Esophagus squamous epithelium (tissue), 5 donors: ENCODE measurements at places on chromosomes 16 and 17.

- DNase-seq: no peak
Measured at GRCh38 chr17:35612924-35613521, 25.9 kb downstream of the AP2B1 start.

DNA sequence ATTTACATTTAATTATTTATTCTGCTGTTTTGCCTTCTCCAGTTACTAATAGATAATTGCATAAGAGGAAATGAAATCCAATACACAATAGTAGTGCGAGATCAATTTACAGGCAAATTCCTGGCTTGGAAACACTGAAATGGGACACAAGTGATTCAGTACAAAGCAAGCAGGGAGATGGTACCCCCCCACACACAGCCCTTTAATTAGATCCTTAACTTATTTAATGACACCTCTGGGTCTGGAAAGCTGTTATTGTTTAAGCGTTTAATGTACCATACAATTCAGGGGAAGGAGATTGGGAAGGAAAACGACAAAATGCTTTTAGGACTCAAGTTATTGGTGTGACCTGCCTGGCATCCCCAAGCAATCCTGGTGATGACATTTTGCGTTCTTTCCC, 318.2 kb downstream of the NPIPA8 start:
- no peak for DNase-seq

- DNase-seq: no peak
Measured at GRCh38 chr17:32722733-32723132, 154.2 kb downstream of the MYO1D start.

DNA sequence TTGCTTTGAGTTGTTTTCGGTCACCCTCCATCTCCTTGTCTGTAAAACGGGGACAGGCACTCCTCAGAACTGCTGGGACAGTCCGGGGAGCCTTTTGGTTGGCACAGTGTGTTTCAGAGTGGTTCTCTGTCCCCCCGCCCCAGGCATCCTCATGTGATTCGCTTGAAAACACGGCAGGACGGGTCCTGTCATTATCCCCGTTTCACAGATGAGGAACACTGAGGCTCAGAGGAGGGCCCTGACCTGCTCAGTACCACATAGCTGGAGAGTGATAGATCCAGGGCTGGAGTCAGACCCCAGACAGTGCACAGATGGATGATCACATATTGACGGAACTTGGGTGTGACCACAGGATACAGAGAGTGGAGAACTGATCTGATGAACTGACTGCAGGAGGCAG, 13.5 kb upstream of the ADGRG1 start:
- DNase-seq: no peak

DNA sequence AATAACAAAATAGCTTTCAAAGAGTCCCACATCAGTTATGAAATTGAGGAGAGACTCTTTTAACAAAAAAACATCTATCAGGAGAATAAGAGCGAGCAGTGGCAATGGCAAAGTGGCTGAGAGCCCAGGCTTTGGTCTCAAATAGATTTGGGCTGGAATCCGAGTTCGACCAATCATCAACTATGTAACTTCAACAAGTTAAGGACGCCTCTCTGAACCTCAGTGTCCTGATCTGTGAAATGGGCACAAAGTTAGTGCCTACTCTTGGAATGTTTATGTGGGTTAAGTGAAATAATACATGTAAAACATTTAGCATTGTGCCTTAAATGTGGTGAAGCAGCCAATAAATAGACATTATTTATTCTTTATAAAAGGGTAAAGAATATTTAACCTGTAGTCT, 45.4 kb downstream of the CFDP1 start:
- no peak for DNase-seq

DNA sequence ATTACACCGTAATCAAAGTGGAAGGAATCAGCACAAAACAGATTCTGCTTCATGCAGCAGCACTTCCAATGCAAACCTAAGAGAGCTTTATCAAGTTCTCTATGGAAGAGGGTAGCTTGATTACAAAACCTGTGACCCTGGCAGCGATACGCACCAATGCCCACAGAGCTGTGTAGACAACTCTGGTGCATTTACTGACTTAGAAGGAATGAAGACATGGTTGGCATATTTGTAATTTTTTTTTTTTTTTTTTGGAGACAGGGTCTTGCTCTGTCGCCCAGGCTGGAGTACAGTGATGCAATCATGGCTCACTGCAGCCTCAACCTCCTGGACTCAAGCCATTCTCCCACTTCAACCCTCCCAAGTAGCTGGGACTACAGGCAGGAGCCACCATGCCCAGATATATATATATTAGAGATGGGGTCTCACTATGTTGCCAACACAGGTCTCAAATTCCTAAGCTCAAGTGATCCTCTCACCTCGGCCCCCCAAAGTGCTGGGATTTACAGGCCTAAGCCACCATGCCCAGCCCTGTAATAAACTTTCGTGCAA, 49.4 kb downstream of the XPO6 start:
- DNase-seq: no peak

DNA sequence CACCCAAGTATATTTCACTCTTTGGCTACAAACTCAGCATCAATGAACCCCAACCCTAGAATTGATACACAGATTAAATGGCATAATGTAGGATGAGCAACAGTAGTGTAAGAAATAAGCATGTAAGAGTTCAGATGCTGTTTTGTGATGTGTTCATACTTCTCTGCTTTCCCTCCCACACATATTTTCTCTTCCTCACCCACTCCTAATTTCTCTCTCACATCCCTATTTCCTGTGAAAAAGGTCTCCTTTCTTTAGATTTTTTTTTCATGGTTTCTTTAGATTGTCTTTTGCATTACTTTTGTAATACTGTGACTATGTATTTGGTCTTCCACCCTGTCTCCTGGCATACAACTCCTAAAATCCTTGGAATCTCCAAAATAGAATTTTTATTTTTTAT, 21.7 kb downstream of the CREBBP start:
- DNase-seq: no peak

DNA sequence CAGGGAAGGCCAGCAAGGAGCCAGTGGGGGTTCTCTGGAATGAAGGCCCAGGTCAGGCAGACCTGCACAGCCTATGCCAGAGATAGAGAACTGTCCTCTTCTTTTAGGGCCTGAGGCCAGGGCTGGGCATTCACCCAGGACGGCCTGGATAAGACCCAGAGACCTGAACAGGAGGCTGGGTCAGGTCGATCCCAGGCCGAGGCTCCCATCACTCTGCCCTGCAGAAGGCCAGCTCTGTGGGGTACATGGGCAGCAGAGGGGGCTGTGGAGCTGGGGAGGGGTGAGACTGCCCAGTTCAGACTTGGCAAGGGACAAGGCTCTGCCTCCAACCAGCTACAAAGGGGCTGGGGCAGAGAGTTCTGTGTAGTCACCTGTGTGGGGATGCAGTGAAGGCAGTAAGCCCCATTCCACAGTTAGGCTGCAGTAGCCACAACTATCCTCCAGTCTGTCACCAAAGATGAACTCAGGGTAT, 14.6 kb downstream of the HSD11B2 start:
- no peak for DNase-seq

DNA sequence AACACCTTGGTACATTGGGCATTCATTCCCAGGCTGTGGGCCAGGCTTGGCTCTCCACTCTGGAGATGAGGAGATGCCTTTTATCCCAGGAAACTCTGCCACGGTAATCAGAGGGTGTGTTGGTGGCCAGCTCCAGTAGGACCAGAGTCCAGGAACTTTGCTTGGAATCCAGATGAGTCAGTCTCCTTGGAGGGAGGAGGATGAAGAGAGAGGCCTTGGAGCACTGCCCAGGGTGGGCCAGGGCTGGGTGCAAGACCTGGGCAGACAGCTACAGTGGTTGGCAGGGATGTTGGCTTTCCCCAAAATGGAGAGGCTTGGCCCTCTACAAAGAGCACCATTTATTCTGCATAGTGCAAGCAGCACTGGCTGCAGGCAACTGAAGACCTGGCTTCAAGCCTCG, 209.0 kb downstream of the RGS9 start:
- no peak for DNase-seq

GRCh38 chr16:84138824-84139627, 6.0 kb downstream of the HSDL1 start:
- DNase-seq: no peak

- no peak for DNase-seq
Measured at GRCh38 chr16:4283441-4283840, 10.6 kb upstream of the TFAP4 start.

GRCh38 chr16:67383284-67383683, 10.0 kb downstream of the TPPP3 start:
- no peak for DNase-seq

DNA sequence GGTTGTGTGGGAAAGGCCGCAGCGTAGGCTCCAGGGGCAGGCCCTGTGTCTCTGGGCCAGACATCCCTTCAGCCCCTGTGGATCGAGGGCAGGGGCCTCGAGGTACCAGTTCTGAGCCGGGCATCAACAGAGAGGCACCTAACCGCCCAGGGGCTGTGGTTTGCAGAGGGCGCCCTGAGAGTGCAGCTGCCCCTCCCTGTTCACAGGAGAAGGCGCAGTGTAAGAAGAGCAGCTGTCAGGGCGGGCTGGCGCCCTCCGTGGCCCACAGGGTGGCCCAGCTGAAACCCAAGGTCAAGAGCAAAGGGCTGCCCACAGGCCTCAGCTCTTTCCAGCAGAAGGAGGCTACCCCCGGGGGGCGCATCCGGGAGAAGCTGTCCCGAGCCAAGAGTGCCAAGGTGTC, 56.5 kb downstream of the ACTG1 start:
- DNase-seq: no peak

DNA sequence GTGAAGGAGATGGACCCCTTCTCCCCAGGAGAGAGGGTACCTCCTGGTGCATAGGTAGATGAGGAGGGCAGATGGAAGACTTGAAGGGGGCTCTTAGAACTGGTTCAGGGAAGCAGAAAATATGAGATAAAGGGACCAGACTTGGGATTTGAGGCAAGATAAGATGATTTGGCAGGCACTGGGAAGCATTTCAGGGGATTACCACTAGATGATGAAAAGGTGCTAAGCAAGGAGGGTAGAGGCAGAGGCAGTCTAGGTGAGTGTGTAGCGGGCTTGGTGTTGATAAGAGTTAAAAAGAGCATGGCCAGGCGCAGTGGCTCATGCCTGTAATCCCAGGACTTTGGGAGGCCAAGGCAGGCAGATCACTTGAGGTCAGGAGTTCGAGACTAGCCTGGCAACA, 14.4 kb downstream of the SLC9A5 start:
- DNase-seq: no peak

- no peak for DNase-seq
Measured at GRCh38 chr17:66379544-66379943, 77.1 kb downstream of the PRKCA start.

GRCh38 chr16:58026705-58027160, 1.2 kb downstream of the MMP15 start:
- no peak for DNase-seq

DNA sequence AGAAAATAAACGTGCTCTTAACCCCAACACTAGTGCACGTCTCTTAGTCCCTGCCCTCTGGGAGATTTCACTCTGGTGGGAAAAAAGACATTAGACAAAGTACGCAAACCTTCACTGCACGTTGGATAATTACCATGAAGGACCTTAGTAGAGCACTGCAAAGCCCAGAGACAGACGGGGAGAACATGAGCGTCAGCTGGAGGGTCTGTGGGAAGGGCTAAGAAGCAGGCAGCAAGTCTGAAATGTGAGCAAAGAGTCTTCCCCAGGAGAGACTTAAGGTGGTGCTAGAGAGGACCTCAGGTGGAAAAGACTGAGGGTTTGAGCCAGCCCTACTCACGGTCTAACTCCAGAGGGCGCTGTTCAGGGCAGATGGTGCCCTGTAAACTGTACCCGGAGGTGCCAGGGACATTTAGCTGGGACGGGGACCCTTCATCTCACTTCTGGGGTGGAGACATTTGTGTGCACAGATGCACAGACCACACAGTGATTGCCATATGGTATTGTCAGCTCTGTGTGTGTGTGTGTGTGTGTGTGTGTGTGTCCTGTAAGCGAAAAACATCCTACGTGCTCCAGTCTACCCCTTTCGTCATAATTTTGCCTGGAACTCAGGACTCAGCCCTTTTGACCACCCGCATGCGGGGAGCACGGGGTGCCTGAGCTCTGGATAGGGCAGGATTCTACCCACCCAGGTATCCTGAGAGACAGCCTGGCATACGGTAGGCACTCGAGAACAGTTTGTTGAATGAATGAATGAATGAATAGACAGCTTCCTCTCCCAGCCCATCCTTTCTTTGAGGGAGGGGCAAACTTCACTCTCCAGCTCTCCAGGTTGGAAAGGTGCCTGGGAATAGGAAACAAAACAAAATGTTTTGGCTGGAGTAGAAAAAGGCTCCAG, 10.1 kb upstream of the STAC2 start:
- DNase-seq: no peak

DNA sequence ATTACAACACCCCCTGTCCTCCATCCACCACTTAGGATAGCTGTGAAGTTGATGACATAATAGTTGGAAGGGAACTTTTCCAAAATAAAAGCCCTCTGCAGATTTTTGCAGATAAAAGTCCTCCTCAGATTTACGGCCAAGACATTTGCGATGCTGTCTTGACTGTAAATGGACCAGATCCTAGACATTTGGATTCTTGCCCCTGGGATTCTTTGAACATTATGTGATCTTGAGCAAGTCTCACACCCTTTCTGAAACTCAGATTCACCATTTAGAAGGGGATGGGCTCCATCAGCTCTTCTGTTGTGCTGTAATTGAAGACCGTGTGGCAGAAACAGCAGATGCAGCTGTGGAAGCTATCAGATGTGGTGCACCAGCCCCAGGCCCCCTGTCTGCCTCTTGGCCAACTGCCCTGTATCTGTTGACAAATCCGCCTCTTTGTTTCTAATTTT, 153.9 kb upstream of the CACNG3 start:
- DNase-seq: no peak

GRCh38 chr16:4850211-4850610, 2.9 kb downstream of the UBN1 start:
- DNase-seq: no peak

DNA sequence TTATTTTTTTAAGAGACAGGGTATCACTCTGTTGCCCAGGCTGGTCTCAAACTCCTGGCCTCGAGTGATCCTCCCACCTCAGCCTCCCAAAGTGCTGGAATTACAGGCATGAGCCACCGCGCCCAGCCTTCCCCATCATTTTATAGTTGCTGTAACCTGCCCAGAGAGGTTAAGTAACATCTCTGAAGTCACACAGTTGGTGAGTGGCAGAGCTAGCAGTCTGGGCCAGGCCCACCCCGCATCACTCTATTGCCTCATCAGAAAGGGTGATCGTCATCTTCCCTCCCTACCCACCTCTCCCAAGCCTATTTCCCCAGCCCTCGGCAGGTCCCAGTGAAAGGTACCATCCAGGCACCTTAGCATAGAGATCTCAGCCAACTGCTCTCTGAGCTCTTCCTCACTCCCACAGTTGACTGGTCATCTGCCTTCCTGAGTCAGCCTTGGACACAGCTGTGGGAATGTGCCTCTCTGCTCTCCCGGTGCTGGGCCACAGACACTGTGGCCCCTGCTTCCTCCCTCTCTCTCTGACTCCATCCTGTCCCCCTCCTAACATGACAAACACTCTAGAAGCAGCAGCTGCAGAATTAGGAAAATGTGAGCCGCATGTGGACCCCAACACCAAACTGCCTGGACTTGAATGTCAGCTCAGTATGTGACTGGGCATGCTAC, 57.1 kb downstream of the SCNN1B start:
- DNase-seq: no peak

GRCh38 chr16:20410121-20410723, 888 bp downstream of the ACSM5 start:
- DNase-seq: no peak

GRCh38 chr16:4303973-4304372, 11.9 kb upstream of the GLIS2 start:
- no peak for DNase-seq
